ENCODE measurements at places on chromosomes 7 and 10.
A peak's percentile ranks its signal among the peaks of the same experiment; 100 is the strongest.

DNA sequence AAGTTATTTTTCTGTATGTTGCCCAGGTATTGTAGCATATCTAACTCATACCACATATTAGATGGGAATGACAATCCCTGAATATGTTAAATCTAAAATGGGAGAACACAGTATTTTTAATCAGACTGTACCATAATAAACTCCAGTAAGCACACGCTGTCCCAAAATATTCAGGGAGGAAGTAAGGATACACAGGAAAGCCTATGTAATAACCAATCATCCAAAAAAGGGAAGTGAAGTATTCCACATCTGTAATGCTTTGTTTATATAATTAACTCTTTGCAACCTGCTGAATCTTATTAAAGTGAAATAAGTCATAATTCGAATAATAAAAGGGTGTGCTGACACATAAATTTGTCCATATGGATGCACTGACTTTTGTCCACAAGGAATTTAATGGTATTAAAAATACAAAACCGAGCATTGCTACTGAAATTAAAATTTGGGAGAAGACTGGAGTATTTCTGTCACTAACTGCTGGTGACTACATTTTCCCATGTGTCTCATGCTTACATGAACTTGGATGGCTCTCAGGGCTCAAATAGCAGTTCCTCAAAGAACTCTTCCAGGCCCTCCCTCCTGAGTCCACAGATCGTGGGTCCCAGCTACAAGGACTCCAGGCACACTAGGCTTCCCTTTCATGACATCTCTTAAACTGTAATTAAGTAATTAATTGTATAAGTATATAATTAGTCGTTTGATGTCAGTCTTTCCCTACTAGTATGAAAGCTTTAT is 120.6 kb downstream of the NEBL start:
- no peak for DNase-seq

DNA sequence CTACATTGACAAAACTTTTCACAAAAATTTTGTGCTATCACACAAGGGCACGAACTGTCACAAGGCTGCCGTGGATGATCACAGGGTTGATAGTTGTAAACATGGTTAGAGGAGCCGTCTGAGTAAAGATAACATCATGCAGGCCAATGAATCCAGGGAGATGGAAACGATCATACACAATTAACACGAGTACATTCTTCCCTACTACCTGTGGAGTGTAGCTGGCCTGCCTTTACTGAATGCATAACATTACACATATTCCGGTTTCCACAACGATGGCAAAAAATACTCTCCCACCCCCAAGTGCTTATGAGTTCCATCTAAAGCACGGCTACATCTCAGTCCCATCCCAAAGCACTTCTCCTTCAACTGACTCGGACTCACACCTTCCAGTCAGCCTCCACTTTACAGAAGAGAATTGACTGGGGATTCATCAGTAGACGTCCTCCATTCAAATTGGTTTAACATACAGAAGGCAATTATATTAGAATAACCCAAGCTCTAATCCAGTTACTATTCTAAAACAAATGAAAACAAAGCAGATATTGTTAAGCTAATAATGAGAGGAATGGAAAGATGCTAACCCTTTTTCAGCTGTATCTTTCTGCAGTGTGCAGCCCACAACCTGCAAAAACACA is 69.0 kb downstream of the EZH2 start:
- no peak for DNase-seq

DNA sequence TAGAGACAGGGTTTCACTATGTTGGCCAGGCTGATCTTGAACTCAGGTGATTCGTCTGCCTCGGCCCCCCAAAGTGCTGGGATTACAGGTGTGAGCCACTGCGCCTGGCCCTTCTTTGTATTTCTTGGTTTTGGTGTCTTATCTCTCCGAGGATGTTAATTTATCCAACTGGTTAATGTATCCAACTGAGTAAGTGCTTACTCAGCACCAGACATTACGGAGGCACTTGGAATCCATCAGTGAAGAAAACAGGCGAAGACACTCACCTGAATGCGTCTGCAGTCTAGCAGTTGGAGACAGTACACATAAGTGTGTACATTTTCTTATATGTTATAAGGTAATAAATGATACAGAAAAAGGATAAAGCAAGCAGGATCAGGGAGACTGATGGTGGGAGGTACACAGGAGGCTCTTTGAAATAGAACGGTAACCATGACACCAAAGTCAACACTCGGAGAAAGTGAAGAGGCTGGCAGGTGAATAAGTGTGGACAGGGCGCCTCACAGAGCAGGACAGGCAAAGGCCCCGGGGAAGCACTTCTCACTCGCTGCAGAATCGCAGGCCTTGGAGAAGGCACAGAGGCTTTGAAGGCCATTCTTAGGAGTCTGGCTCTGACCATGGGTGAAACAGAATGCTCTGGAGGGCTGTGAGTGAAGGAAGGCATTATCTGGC is 73.1 kb downstream of the LANCL2 start:
- no peak for DNase-seq

- DNase-seq: peak; percentile 18
Measured at GRCh38 chr10:69957886-69958555, 94.6 kb upstream of the MACROH2A2 start.

DNA sequence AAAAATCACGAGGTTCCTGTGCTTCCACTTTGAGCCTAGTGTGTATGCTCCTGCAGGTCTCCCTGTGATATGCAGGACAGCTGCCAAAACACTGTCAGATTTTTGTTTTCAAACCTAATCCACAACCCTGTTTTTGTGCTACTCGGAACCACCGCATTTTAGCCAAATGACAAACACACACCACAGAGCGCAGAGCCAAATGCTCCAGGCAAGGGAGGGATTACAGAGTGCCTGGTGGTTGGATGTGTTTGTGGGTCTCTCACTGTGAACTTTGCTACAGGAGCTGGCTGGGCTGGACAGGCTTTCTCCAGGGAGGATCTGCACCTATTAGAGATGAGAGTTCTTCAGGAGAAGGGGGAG is 5.7 kb upstream of the RBM28 start:
- no peak for DNase-seq

DNA sequence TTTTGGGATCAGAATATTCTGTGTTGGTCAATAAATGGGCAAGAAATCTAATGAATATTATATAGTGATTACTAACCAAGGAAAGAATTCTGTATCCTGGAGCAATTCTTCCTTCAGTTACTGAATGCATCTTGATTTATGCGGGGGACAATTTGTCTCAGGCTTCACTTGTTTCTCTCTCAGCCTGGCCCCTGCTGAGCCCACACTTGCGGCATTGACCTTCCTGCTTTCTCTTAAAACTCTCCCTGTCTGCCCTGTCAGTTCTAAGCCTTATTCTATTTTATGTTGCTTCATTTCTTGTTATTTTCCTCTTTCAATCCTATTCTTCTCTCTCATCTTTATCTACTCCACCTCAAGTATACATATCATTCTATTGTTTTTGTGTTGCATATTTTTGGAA is 122.1 kb upstream of the TPK1 start:
- DNase-seq: no peak

DNA sequence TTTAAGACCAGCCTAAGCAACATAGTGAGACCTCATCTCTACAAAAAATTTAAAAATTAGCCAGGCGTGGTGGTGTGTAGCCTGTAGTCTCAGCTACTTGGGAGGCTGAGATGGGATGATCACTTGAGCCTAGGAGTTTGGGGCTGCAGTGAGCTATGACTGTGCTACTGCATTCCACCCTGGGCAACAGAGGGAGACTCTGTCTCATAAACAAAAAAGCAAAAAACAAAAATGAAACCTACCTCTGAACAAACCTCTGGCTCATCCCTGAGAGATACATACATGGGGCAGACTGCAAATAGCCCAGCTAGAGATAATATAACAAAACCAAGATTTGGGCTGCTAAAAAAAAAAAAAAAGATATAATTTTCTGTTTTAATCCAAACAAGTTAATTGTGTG is 19.5 kb downstream of the C10orf67 start:
- DNase-seq: no peak

DNA sequence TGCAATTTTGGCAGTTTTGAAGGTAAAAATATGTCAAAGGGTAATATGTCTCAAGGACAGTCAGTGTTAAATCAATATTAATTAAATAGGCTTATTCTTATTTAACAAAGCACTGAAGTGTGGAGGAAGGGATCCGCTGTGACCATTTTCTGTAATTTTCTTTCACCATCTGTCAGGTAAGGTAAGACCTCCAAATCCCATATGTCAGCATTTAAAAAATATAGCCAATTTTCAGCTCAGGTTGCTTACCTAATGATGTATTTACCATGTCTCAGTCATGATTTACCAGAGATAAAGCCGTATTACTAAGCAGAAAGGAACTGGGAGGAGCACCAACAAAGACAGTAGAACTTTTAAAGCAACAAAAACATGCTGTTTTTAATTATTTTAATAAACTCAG is 683.9 kb downstream of the CCSER2 start:
- no peak for DNase-seq

DNA sequence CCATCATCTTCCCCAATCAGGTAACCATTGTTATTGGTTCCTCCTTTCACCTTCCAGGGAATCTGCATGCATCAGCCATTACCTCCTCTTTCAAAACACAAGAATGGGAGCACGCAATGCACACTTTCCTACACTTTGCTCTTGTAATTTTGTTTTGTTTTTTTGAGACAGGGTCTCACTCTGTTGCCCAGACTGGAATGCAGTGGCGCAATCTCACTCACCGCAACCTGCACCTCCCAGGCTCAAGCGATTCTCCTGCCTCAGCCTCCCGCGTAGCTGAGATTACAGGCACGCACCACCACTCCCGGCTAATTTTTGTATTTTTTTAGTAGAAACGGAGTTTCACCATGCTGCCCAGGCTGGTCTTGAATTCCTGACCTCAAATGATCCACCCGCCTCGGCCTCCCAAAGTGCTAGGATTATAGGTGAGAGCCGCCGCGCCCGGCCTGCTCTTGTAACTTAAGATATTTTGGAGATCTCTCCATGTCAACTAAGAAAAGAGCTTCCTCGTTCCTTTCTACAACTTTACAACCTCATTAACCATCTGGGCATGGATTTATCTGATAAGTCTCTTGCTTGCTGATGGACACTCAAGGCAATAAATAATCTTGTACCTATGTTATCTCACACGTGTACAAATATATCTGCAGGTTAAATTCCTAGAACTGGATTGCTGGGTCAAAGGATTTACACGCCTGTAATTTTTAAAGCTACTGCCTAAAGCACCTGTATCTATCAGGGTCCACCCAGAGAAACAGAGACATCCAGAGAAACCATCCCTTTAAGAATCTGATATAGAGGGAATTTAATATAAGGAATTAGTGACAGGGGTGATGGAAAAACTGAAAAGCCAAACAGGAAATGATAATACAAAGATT is 4.2 kb downstream of the CYTH3 start:
- DNase-seq: no peak

DNA sequence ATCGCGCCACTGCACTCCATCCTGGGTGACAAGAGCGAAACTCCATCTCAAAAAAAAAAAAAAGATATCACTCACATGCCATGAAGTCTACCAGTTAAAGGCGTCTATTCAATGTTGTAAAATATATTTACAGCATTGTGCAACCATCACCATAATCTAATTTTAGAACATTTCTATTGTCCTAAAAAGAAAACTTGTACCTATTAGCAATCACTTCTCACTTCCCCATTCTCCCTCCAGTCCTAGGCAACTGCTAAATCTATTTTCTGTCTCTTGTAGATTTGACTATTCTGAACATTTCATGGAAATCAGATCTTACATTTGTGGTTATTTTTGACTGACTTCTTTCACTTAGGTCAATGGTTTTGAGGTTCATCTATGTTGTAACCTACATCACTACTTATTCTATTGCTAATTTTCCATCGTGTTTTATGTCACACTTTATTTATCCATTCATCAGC is 25.2 kb upstream of the OTUD1 start:
- DNase-seq: no peak

GRCh38 chr10:26361971-26362370 is 76.2 kb upstream of the APBB1IP start:
- DNase-seq: no peak

GRCh38 chr10:93851169-93851568 is 42.6 kb upstream of the SLC35G1 start:
- no peak for DNase-seq

All from stimulated activated CD4-positive, alpha-beta T cell treated with anti-CD3 and anti-CD28 coated beads, Interleukin-4, amount 100 ng/mL, for 24 hours (primary cell).